ENCODE measurements at places on chromosomes 5 and 9. TPM values are rescaled to one million over a fixed set of nuclear protein-coding genes. Genes with fewer than 3 reads are reported as not detected.

QSOX2 gene
- 15.1 TPM for total RNA-seq

ADAMTS2 gene
- total RNA-seq: 44.5 TPM

TEX48 gene
- not detected for total RNA-seq

DOCK2 gene
- total RNA-seq: 7.3 TPM

CBY3 gene
- not detected for total RNA-seq

HTR4 gene
- not detected for total RNA-seq

BTNL9 gene
- total RNA-seq: not detected

TMEFF1 gene
- 0.43 TPM for total RNA-seq

PAEP gene
- not detected for total RNA-seq

BAAT gene
- under 0.01 TPM for total RNA-seq

FGF1 gene
- 16.0 TPM for total RNA-seq

MAMDC4 gene
- 3.0 TPM for total RNA-seq

HAVCR1 gene
- not detected for total RNA-seq

PITX1 gene
- 66.7 TPM for total RNA-seq

SLC4A9 gene
- total RNA-seq: not detected

GAS1 gene
- total RNA-seq: 136 TPM

PCDHGA12 gene
- 15.5 TPM for total RNA-seq

FAM170A gene
- total RNA-seq: not detected

NSG2 gene
- under 0.01 TPM for total RNA-seq

TMOD1 gene
- total RNA-seq: 0.97 TPM

HRH2 gene
- not detected for total RNA-seq

TMEM252 gene
- not detected for total RNA-seq

ISL1 gene
- not detected for total RNA-seq

ADAMTS12 gene
- 54.8 TPM for total RNA-seq

NIPAL4 gene
- 2.3 TPM for total RNA-seq

PGM5 gene
- total RNA-seq: 2.6 TPM

SLIT3 gene
- 0.64 TPM for total RNA-seq

GABRP gene
- not detected for total RNA-seq

GARIN3 gene
- total RNA-seq: not detected

GAPT gene
- not detected for total RNA-seq

CD274 gene
- total RNA-seq: 10.3 TPM

PTCH1 gene
- 1.7 TPM for total RNA-seq

C5orf58 gene
- not detected for total RNA-seq

BSPRY gene
- total RNA-seq: not detected

SLC25A51 gene
- total RNA-seq: 103 TPM

KIF4B gene
- total RNA-seq: not detected

PCDHGB1 gene
- total RNA-seq: 2.2 TPM

NUTM2F gene
- total RNA-seq: not detected

GEMIN5 gene
- total RNA-seq: 23.3 TPM

CLTA gene
- 265 TPM for total RNA-seq

All from fibroblast of villous mesenchyme (primary cell).